ENCODE measurements at places on chromosomes 1 and 21. TPM values are rescaled to one million over a fixed set of nuclear protein-coding genes. Genes with fewer than 3 reads are reported as not detected.

The HSPB7 gene
- total RNA-seq, result not detected

The OVAAL gene
- total RNA-seq, result not detected

The SPATA21 gene
- 0.12 TPM for total RNA-seq

The DHRS3 gene
- 87.0 TPM for total RNA-seq

The TIE1 gene
- 0.25 TPM for total RNA-seq
